ENCODE measurements at places on chromosomes 5 and 9.

DNA sequence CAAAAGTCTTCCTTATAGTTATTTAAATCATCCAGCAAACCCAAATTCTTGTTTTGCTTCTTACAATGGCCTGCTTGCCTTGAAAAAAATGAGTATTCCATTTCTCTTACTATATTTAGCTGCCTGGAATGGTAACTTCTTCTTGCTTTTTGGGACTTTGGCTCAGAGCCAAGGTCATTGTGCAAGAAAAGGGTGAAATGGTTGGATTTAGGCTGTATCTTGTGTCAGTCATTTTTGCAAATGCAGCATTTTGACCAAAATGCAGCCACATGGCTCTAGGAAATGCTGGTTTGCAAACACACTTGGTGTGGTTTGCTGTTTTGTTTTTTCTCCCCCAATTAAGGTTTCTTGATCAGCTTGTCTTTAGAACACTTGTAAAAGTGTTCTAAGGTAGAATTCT is 133.3 kb upstream of the ELL2 start:
- no peak for DNase-seq

GRCh38 chr5:153352685-153353219 is 137.7 kb upstream of the GRIA1 start:
- no peak for DNase-seq

DNA sequence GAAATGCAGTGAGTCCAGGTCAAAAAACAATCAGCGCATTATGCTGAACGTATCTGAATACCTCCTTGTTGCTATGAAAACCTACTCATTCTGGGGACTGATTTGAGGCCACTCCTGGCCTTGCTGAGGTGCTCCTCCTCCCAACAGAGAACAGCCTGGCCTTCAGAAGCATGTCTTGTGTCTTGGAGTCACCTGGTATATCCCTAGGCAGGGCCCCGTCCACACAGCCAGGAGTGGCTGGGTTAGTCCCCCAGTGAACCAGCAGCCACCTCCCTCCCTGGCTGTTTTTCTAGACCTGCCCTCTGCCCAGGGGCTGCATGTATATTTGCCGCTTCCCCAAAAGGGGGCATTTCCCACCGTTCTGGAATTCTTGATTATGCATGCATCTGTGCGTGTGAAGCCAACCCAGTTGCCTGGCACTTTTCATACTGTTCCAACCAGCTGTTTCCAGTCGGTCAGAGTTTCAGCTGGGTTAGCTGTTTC is 99.2 kb upstream of the SPATA31C2 start:
- DNase-seq: no peak

GRCh38 chr5:143350751-143351602 is 52.5 kb downstream of the NR3C1 start:
- DNase-seq: no peak

DNA sequence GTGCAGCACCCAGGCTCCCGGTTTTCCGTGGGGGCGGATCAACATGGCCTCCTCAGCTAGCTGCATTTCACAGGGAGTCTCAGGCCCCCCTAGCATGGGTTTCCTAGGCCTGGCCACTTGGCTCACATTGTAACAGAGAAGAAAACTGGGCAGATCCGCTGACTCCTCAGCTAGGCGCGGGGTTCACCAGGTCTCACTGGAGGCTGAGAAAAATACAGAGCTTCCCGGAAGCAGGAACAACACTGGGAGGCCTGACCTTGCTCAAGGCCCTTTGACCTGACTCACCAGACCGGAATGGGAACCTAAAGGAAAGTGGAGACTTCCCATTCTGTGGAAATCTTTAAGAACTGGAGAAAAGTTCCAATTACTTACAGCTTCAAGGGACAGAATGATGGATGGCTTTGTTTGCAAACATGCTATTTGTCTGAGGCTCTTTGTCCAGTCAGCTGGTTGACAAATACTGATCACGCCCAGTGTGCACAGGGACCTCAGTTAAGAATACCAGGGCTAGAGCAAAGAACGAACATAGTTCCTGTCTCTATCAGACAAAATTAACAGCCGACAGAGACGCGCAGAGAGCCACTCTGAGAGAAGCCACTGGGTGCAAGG is 88.7 kb upstream of the LRRTM2 start:
- no peak for DNase-seq
